ENCODE measurements at places on chromosomes 12 and 14. TPM values are rescaled to one million over a fixed set of nuclear protein-coding genes. Genes with fewer than 3 reads are reported as not detected.

GRCh38 chr12:57716305-57716704 lies 22.2 kb downstream of the AGAP2 start:
- H3K27ac ChIP-seq = no peak overlapping the region
- peaks cover 75% of the 10 kb centered on the region for H3K36me3 ChIP-seq
- H3K27me3 ChIP-seq = no peaks in the 10 kb centered on the region
- no peak for DNase-seq
- H3K4me3 ChIP-seq = no peak overlapping the region

DNA sequence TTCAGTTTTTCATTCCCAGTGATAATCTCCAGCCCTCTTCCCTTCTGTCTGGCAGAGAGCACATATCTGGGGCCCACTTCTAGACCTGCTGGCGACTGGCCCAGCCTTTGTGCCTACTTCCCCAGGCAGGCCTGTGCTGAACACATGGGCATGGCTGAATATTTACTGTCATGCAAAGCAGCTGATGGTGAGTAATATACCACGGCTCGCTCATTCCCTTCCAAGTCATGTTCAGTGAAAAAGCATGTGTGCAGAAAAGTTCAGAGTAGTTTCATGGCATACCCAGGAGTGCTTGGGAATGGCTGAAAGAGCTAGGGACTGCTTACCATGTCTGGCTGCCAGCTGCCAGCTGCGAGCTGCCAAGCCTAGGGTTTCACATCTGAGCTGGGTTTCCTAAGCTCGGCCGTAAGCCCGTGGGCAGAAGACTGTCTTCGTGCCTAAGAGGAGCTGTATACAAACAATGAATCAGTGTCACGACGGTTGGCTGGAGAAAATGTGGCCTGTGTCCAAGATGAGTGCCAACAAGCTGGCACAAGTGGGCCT lies 179.9 kb upstream of the PELI2 start:
- peaks cover 8% of the 10 kb centered on the region for H3K27me3 ChIP-seq
- H3K4me3 ChIP-seq = no peak overlapping the region

Gene TAS2R46
- total RNA-seq = 2.7 TPM

Gene ADGRD1
- 0.29 TPM for total RNA-seq

Gene IKZF4
- 7.5 TPM for total RNA-seq

Gene PTPRR
- not detected for total RNA-seq

Gene ANO4
- not detected for total RNA-seq

Gene PROX2
- 0.10 TPM for total RNA-seq

DNA sequence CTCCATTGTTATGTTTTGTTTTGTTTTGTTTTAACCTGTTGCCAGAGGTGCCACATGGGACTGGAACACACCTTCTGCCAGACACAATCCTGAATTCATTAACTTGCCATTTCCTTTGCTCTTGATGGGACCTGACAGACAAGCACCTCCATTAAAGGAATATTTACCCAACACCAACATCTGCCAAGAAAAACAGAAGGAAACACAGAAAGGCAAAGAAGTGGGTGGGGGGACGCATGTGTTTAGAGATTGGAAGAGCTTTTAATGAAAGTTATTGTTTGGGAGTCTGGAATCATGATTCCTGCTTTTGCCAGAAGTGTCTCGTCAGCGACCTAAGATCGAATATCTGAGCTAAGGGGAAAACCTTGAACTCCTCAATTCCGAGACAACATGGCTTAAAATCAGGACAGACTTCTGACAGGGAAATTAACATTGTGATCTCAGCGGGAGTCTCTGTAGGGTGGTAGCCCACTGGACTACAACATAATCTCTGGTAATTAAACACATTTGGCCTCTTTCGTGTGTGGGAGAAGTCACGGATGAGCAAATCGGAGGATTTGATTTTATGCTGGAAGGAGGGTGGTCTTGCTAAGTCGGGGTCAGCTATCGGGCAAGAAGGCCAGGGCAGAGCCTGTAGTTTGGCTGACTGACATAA lies 210.4 kb upstream of the FAR2 start:
- H3K4me3 ChIP-seq = no peak overlapping the region
- H3K27ac ChIP-seq = no peak overlapping the region
- no peak for DNase-seq
- no peaks in the 10 kb centered on the region for H3K4me1 ChIP-seq
- no peaks in the 10 kb centered on the region for H3K36me3 ChIP-seq
- H3K27me3 ChIP-seq = no peaks in the 10 kb centered on the region

GRCh38 chr12:57370696-57371095 lies 60.1 kb downstream of the R3HDM2 start:
- no peak overlapping the region for H3K4me3 ChIP-seq
- H3K36me3 ChIP-seq = peaks cover 9% of the 10 kb centered on the region
- H3K4me1 ChIP-seq = no peaks in the 10 kb centered on the region
- H3K27me3 ChIP-seq = no peaks in the 10 kb centered on the region
- H3K27ac ChIP-seq = no peak overlapping the region

DNA sequence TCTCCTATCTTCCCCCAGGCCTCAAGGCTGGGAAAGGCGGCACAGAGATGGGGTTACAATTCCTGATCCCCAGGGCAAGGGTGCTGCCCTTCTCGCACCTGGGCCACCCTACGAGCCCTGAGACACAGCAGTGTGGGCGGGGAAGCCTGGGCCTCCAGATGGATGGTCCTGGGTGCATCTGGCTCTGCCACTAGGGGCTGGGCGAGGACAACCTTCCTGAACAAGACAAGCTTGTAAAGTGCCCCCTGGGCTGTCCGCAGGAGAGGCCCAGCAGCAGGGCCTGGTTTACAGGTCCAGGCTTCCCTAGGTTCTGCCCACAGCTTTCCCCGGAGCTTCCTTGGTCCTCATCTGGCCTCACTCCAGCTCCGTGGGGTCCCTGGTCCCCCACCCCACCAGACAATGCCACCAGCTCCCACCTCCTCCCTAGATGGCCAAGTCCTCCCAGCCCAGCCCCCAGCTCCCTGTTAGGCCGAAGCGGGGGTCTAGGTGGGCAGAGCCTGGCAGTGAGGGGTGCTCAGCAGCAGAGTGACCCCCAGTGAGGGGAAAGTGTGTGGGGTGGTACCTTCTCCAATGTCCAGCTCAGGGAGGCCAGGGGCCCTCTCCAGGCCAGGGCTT lies 8.9 kb downstream of the ARL6IP4 start:
- no peaks in the 10 kb centered on the region for H3K4me1 ChIP-seq
- H3K36me3 ChIP-seq = peaks cover 14% of the 10 kb centered on the region
- H3K27ac ChIP-seq = no peak overlapping the region
- no peak for DNase-seq

DNA sequence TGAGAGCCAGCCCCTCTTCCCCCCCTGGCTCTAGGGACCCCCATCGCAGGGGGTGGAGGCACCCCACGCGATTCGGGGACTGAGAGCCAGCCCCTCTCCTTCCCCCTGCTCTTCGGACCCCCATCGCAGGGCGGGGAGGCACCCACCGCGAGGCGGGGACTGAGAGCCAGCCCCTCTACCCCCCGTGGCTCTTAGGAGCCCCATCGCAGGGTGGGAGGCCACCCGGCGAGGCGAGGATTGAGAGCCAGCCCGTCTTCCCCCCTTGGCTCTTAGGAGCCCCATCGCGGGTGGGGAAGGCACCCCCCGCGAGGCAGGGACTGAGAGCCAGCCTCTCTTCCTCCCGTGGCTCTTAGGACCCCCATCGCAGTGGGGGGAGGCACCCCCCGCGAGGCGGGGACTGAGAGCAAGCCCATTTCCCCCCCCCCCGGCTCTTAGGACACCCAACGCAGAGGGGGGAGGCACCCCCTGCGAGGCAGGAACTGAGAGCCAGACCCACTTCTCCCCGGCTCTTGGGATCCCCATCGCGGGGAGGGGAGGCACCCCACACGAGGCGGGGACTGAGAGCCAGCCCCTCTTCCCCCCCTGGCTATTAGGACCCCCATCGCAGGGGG lies 45.6 kb downstream of the DDX11 start:
- peaks cover 6% of the 10 kb centered on the region for H3K4me1 ChIP-seq
- DNase-seq = no peak
- peaks cover 45% of the 10 kb centered on the region for H3K27me3 ChIP-seq
- no peaks in the 10 kb centered on the region for H3K36me3 ChIP-seq
- no peak overlapping the region for H3K27ac ChIP-seq

All from T-cell (primary cell).